ENCODE measurements at places on chromosomes 5 and 9.

DNA sequence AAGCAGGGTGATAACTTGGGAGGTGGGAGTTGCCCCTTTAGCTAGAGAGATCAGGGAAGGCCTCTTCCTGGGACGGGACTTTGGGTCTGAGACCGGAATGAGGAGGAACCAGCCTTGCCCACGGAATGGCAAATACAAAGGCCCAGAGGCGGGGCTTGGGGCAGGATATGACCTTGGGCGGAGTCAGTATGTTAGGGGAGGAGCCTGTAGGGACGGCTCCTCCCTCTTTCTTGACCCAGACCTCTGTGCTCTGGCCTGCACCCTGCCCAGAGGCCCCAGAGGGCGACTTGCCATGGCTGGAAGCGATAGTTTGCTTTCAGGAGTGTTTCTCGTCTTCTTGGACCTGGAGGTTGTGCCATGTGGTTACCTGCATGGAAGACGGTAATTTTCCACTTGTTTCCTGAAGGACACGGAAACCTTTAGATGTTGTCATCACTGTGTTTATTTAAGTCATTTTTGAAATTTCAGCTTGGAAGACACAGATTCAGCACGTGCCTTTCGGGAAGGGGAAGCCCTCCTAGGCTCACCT lies 85.6 kb downstream of the DAB2IP start:
- DNase-seq = no peak

DNA sequence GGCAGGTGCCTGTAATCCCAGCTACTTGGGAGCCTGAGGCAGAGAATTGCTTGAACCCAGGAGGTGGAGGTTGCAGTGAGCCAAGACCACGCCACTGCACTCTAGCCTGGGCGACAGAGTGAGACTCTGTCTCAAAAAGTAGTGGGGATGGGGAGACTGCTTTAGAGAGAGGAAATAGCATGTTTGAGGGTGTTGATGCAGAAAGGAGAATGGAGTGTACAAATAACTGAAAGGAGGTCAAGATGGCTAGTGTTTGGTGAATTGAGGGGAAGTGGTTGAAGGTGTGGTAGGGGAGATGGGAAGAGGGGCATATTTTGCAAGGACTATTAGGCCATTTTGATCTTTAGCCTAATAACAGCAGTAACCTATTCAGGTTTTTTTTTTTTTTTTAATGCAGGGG lies 18.2 kb downstream of the TENT2 start:
- DNase-seq = no peak

DNA sequence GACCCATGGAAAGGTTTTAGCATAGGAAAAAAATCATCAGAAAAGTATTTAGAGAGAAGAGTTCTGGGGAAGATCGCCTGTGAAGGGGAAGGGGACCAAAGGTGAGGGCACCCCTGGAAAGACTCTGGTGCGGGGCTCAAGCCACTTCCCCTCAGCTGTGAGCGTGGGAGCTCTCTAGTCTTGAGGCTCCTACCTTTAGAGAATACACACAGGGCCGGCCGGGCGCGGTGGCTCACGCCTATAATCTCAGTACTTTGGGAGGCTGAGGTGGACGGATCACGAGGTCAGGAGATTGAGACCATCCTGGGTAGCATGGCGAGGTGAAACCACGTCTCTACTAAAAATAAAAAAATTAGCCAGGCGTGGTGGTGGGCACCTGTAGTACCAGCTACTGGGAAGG lies 6.9 kb downstream of the TRIM41 start:
- no peak for DNase-seq

DNA sequence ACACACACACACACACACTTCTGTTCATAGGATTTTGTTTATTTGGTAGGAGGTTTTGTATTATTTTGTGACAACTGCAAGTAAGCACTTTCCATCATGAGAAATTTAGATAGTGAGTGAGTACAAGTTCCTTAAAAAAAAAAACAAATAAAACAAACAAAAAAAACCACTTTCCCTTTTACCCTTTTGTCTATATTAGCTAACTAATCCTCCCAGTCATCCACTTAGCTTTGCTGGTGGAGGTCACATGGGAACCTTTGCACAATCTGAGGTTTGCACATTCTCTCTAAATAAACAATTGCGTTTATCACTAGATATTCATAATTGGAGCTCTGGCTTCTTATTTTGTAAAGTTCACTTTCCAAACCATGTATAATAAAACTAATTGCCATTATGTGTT lies 6.8 kb downstream of the ITGA1 start:
- no peak for DNase-seq

DNA sequence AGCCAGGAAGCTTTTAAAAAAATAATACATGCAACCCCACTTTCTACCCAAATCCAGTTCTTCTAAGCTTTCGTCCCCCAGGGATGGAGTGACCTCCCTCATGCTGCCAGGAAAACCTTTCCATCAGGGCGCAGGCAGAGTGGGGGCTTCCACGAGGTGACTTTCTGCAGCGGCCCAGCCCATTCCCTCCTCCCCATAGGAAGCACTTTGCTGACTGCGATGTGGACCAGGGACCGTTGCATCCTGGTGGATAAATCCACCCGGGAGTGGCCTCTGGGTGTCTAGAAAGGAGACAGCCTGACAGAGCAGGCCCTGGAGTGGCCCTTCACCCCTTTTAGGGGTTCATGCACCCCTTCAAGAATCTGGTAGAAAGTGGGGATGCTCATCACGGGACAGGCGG lies 1.6 kb downstream of the QRFP start:
- no peak for DNase-seq

GRCh38 chr5:142053426-142054151 lies 40.8 kb upstream of the GNPDA1 start:
- DNase-seq = no peak
